Breast epithelium (tissue), 4 donors: ENCODE measurements at places on chromosomes 12 and 14.

DNA sequence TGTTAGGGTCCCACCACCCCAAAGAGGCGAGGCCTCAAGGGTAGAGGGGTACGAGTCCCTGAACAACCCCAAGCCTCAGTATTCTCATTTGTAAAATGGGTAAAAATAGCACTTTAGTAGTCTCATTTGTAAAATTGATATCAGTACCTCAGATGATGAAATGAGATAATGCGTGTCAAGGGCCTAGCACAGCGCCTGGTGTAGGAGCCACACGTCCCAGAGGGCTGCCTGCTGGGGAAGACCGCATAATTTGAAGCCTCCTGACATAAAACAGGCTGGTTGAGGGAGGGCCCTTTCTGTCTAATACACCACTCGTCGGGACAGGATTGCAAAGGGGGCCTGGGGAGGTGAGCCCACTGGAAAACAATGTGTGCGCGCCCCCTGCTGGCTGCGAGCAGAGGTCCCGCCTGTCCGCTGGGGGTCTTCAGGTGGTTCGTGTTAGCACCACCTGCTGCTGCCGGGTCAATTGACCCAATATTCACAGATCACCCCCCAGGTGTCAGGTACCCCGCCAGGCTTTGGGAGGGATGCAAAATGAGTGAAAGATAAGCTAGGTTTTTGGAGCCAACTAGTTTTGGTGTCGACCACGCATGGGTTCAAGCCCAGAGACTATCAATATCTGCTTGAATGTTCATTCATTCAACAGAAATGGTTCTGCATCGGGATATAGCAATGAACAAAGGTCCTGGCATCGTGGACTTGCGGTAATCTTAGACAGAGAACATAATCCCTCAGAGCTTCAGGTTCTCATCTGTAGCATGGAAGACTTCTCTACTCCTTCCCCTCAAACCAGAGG is 24.7 kb upstream of the IRF2BPL start:
- no peak for DNase-seq

- peak; percentile 78 for DNase-seq
These were observed 49.0 kb downstream of the KCTD10 start for GRCh38 chr12:109428037-109428629.

- no peak for DNase-seq
These were observed 55.1 kb downstream of the SSH1 start for GRCh38 chr12:108802101-108802961.

- no peak for DNase-seq
These were observed 1.1 kb downstream of the CARMIL3 start for GRCh38 chr14:24052656-24053547.

- no peak for DNase-seq
These were observed 12.6 kb upstream of the TIGAR start for GRCh38 chr12:4308334-4308950.

DNA sequence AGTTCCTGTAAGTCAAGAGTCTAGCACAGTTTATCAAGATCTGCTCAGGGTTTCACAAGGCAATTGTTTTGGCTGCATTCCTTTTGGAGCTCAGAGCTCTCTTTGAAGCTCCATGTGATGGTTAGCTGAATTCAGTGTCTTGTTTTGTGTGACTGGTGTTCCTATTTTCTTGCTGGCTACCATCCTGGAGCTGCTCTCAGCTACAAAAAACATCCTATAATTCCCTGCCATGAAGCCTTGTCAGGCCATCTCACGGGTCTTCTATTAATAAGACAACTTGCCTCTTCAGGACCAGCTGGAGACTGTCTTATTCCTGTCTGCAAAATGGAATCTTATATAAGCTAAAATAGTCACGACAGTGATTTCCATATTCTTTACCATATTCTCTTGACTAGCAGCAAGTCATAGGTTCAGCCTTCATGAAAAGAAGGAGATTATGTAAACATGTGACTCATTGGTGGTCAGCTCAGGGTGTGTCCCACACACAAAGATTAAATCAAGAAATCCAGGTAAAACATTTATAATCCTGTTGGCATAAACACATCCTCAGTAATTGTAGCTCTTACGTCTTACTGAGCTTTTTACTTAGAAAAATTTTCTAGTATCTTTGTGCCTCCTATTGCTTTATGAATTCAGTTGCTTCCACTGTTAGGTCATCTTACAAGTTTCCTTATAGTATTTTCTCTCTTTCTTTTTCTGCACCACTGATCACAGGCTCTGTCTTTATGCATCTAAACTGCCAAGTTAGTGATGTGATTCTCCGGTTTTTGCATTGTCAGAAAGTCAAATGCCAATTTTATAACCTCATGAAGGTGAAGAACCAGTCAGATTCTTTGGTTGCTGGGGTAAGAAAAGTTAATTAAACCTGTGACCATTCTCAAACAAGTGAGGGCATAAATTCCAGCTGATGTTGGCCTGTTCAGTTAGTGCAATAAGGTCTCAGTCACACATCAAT is 378.5 kb upstream of the MGAT4C start:
- DNase-seq, result no peak

DNA sequence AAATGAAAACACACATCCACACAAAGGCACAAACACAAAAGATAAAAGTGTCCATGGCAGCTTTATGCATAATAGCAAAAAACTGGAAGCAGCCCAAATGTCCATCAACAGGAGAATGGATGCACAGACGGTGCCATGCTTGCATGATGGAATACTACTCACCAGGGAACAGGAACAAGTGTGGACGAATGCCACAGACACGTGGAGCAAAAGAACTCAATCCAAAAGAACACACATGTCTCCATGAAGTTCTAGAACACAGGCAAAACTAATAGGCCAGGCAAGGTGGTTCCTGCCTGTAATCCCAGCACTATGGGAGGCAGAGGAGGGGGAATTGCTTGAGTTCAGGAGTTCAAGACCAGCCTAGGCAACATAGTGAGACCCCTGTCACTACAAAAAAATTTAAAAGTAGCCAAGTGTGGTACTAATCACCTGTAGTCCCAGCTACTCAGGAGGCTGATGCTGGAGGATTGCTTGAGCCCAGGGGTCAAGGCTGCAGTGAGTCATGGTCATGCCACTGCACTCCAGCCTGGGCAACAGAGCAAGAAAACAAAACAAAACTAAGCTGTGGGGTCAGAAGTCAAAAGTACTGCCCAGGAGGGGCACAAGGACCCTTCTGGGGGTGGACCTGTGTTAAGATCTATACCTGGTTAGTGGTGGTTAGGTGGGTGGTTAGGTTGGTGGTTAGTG is 7.3 kb upstream of the TMEM119 start:
- no peak for DNase-seq

- no peak for DNase-seq
These were observed 19.9 kb downstream of the RPS6KL1 start for GRCh38 chr14:74902941-74903705.

DNA sequence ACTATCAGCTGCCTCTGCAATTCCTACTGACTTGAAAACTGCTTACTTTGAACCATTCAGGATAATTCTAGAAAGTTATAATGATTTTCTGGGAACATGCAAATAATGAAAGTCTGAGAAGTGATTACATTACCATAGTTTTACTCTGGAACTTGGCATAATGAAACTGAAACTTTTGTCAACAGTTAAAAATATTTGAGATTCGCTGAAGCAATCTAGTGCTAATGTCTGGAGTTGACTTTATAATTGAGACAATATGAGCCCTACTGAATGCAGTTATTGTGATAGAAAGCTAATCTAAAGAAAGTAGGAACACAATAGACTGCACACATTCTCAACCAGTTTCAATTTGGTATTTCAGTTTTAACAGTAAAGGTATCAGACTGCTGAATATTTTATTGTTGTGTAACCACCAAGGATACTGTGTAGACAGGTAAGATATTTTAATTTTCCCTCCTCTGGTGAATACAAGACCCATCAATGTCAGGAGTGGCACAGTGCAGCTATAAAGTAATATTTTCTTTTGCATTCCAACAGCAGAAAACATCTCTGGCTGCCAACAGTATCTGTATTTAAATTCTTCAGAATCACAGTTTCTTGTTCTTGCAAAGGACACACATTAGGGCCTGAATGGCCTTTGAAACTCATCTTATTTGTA is 483.5 kb downstream of the ATP23 start:
- no peak for DNase-seq

GRCh38 chr12:130799051-130799450 is 40.0 kb downstream of the STX2 start:
- DNase-seq, result no peak

DNA sequence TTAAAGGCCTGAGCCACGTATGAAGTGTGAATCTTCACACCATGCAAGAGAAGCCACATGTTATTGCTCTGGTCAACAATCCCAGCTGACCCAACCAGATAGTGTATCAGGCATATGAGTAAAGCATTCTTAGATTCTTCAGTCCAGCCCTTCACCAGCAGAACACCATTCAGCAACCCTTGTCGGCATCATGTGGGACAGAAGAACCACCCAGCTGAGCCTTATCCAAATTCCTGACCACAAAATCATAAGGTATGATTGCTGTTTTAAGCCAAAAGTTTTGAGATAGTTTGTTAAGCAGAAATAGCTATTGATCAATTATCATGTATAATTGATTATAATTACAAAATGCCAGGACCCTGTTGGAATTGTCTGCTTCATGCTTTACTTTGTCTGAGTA is 664.9 kb downstream of the VRK1 start:
- DNase-seq, result no peak

DNA sequence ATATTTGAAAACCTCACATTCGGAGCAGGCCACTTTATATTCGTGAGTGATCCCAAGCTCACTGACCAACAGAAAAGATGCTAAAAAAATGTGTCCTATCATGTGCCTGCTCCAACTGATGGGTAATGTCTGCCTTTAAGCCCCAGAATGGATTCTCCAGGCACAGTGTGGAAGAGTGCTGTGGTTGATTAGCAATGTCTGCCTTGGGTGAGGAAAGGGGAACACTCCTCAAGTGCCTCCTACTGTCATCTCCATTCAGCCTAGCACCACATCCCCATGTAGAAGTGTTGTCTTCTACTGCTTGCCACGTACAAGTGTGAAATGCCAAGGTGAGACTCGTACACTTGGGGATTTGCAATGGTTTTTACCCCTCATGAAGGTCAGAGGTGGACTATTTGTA is 199.3 kb downstream of the SLC41A2 start:
- DNase-seq, result no peak

GRCh38 chr12:4276524-4277204 is 3.1 kb downstream of the CCND2 start:
- peak; percentile 78 for DNase-seq

- no peak for DNase-seq
These were observed 106.9 kb downstream of the STXBP6 start for GRCh38 chr14:24943024-24943423.

DNA sequence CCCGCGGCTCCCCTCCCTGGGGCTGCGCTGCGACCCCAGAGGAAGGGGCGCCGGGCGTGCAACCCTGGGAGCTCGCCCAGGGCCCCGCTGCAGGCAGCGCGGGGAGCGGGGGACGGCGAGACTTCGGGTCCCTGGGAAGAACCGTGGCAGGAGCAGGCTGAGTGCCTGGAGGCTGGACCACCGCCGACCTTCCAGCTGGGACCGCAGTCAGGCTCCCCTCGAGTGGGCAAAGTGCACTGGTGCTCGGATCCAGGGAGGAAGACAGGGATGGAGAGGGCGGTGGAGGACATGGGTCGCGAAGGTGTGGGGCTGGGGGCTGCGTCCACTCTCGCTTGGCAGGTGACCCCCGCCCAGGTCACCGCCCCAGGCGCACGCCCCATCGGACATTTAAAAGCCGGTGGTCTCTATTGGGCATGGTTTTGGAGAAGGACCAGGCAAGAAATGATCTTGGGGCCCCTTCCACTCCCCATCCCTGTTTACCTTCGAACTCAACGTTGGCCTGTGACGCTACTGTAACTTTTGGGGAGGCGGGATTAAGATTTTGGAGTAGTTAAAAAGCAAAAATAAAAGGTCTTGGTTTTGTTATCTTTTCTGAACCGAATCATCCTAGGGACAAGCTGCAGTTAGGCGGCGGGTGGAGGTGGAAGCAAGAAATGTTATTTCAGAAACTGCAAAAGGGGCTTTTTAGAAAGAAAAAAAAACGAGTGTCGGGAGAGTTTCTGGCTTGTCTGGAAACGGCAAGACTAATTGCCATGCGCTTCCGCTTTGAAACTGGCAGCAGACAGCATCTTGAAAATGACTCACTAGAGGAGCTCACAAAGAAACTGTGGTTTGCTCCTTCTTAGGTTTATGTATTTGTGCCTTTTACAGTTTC is 1.0 kb downstream of the ELK3 start:
- no peak for DNase-seq

- DNase-seq, result no peak
These were observed 190.2 kb upstream of the SLC38A2 start for GRCh38 chr12:46562625-46563225.

GRCh38 chr12:49980501-49981349 is 8.0 kb downstream of the AQP6 start:
- no peak for DNase-seq

- no peak for DNase-seq
These were observed 1.6 kb downstream of the MARK3 start for GRCh38 chr14:103386713-103387329.

GRCh38 chr12:56988207-56988739 is 18.1 kb downstream of the ZBTB39 start:
- DNase-seq, result no peak

- DNase-seq, result no peak
These were observed 98.8 kb downstream of the TMEM132C start for GRCh38 chr12:128365651-128366231.

- no peak for DNase-seq
These were observed 33.5 kb downstream of the ANAPC7 start for GRCh38 chr12:110369992-110370391.
